ENCODE measurements at places on chromosomes 2 and 18.
A peak's percentile ranks its signal among the peaks of the same experiment; 100 is the strongest.

DNA sequence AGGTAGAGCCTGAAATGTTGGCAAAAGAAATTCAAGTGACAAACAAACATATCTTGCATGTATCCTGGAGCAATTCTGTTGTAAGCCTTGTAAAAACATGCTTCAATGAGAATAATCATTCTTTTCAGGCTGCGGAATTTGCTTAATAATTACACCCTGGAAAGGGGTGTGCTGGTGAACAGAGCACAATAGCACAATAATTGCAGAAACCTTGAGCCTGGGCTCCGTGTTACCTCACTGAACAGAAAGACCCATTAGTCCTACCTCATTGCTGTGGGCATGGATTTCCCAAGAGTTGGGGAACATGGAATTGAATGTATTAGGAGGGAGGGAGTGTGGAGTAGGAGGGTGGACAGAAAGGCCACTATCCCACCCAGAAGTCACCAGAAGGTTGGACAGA lies 168.0 kb upstream of the ALKAL2 start:
- no peak for DNase-seq

GRCh38 chr2:223979730-223980396 lies 22.6 kb downstream of the MRPL44 start:
- no peak for DNase-seq

- no peak for DNase-seq
Measured at GRCh38 chr2:188278388-188279092, 13.1 kb upstream of the GULP1 start.

GRCh38 chr2:10457846-10458598 lies 9.9 kb upstream of the ODC1 start:
- DNase-seq, result peak; percentile 49

GRCh38 chr2:179818546-179818945 lies 42.9 kb downstream of the ZNF385B start:
- DNase-seq, result peak; percentile 5

All from AG08395 (cell line).